ENCODE measurements at places on chromosomes 7 and 10.
A peak's percentile ranks its signal among the peaks of the same experiment; 100 is the strongest.

DNA sequence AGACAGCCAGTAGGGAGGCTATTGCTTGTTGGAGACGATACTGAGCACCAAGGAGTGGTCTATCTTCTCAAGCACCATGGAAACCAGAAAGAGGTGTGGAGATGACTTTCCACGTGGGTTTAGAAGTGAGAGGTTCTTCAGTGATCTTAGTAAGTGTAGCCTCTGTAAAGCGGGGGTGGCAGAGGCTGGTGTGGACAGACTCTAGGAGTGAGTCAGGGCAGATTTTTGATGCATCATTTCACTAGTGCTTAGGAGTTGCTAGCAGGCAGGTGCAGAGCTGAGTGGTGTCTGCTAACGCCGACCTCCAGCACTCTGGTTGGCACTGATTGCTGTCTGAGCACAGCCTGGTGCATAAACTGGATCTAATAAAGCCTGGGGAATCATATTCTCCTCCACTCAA lies 78.4 kb upstream of the ADO start:
- peak; percentile 24 for DNase-seq

GRCh38 chr7:140643416-140643815 lies 2.8 kb upstream of the DENND2A start:
- no peak for DNase-seq

- DNase-seq, result no peak
Observed at GRCh38 chr7:94907811-94908322, 473 bp downstream of the PPP1R9A start.

DNA sequence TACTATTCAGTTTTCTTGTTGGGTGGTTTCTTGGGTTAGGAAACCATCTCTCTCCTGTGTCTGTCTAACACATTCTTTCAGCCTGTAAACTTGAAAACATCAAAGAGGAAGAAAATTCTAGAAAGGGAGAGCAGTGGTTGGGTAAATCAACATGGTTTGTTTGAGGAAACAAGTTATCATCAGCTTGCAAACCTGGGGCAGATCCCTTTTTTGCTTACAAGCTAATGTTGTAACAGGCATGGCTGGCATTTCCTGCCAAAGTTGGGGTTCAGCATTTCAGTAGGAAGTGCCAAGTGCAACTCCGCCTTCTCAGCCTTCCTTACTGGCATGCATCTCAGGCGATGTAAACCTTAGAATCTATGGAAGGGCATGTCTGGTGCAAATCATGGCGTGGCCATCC lies 112.6 kb downstream of the EEPD1 start:
- DNase-seq, result no peak

DNA sequence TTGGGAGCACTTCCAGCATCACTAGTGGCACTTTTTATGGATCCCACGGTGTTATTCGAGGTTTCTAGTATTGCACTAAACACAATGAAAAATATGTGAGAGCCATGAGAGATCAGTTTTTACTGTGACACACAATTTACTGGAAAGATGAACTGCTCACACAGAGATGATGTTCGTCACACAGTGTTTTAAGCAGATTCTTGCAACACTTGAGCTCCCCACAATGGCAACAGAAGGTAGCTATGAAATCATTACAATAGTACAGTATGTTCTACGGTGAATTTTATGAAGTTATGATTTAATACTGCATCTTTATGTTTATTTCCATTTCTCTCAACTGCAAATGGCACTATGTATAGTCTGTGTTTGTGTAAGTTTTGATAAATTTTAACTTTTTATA lies 27.4 kb upstream of the ENTPD1 start:
- no peak for DNase-seq

GRCh38 chr7:33334349-33334748 lies 205.0 kb downstream of the BBS9 start:
- no peak for DNase-seq

DNA sequence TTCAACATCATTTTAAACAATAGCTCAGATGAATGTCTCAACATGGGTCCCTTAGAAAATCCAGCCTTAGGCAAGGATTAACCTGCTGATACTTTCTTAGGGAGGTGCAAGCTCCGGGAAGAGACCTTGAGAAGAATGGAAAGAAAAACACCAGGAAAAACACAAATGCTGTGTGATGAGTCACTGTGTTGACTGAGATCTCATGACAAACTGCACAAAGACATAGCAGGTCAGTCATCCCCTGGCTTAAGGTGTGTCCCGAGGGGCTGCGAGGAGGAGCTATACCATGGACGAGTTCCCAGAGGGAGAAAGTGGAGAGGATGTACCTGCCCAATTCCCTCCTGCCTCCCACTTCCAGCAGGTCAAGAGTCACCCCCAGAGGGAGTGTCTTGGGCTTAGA lies 98.0 kb downstream of the TEX36 start:
- DNase-seq, result no peak

- peak; percentile 17 for DNase-seq
Observed at GRCh38 chr7:65251851-65252620, 121.6 kb upstream of the ZNF92 start.

GRCh38 chr7:42227541-42227935 lies 9.5 kb downstream of the GLI3 start:
- no peak for DNase-seq

DNA sequence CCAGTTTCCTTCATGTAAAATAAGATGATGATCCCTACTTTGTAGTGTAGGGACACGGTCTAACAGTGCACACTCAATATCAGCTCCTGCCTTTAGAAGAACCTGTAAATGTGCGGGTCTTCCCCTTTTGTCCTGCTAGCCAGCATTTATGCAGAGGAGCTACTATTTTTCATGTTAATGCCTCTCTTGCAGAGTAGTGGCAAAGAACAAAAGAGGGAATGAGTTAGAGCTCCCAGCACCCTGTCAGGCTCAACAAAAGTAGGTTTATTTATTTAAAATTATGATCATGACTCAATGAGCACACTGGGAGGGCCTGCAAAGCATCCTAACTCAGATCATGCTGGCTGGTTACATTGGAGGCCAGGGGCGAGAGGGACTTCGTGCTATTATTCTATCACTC lies 414.5 kb upstream of the COBL start:
- DNase-seq, result no peak

- DNase-seq, result no peak
Observed at GRCh38 chr10:33483816-33484190, 149.3 kb upstream of the NRP1 start.

DNA sequence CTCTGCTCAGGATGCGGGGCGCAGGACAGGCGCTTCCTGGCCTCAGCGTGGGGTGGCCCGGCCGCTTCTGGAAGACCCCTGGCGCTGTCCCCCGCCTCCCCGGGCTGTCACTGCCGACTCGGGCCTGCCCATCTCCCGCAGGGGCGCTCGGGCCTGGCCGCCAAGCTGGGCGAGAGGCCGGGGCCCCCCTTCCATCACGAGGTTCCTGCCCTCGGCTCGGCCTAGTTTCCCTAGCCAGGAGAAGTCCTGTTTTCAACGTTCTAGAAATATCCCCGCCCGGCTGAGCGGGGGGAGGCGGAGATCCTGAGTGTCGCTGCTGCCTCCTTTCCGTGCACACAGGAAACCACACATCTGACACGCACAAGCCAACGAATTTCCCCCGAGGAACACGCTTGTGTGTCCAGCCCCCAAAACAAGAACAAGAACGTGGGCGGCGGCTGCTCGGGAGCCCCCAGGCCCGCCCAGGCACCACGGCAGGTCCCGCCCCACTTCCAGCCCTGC lies 33.7 kb downstream of the AP5Z1 start:
- no peak for DNase-seq

- DNase-seq, result no peak
Observed at GRCh38 chr7:28748933-28749584, 209.1 kb downstream of the TRIL start.

- DNase-seq, result no peak
Observed at GRCh38 chr7:128000854-128001265, 30.4 kb downstream of the LRRC4 start.

DNA sequence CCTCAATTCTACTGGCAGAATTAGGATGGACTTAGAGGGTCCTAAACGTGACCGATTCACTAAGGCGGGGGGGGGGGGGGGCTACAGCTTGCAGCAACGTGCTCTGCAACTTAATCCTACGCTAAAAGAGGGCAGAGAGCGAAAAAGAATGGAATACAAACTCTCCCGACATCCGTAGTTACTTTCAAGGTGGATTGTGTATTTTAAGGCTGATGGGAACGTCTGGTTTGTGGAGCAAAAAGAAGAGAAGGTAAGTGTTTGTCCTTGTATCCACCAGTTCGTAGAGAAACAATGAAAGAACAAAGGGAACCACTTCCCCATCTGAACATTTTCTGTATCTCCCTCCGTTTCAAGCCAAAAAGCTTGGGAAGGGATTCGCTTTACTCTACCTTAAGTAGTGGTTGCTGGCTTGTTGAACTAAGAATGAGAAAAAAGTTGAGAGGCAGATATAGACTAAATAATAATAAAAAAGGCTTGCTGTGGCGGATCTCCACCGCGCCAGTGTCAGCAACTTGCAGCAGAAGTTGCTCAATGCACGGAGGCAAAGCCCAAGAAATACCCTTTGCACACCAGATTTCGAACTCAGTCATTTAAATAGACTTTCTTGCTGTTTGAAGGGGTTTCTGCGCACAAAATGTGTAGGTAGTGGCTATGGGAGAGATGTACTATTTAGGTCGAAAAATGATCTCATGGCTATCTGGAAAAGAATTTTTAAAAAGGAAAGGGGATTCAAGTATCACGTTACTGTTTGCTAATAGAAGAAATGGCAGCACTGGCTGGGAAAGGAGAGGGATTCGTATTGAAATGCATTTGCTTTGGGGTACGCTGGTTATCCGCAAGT lies 736 bp downstream of the SKIDA1 start:
- no peak for DNase-seq

DNA sequence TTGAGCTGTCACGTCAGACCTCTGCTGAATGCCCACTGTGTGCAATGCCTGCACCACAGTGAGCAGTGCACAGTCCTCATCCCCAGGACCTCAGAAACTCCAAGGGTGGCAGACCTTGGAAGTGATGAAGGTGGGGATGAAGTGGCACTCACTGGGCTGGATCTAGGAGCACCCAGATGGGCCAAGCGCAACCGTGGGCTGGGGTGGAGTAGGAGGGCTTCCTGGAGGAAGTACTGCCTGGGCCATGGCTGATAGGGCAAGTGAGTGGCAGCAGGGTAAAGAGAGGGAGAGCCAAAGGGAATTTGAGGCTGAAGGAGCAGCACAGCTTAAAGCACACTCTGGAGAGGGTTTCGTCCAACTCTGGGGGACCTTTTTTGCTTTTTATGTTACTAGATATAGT lies 52.3 kb downstream of the RBM20 start:
- no peak for DNase-seq

DNA sequence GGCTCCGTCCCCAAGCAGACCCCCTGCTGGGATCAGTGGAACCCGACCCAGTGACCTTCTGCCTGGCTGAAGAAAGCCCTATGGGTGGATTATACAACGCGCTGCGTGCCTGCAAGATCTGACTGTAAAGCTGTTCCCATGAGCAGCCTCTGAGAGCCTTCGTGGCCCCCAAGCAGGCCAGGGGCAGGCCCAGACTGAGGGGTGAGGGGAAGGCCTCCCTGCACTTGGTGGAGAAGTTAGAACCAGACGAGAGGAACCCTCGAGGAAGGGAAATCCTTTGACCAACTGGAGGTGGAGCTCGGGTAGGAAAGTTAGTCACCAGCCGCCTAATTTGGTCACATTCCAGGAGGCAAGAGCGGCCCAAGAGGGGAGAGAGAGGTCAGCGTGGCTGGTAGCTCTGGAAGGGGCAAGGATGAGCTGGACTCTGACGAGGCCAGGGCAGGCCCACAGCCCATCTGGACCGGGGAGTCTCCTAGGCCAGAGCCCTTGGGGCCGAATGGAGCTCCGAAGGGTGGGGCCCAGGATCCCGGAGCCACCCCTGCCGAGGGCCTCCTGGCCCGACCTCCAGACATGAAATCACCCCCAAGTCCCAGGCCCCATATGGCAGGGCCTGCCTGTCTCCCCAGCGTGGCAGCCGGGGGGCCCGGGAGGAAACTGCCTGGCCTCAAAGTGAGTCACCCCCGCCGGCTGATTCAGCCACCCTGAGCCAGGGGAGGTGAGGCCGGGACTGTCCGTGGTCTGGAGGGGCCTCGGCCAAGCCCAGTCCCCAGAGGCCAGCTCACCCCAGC lies 23.3 kb upstream of the PDGFA start:
- no peak for DNase-seq

- peak; percentile 49 for DNase-seq
Observed at GRCh38 chr7:6530626-6531491, 20.4 kb downstream of the GRID2IP start.

GRCh38 chr7:149430192-149430591 lies 30.7 kb downstream of the ZNF777 start:
- DNase-seq, result no peak

- DNase-seq, result no peak
Observed at GRCh38 chr10:100894033-100894432, 18.7 kb upstream of the SLF2 start.

- peak; percentile 84 for DNase-seq
Observed at GRCh38 chr10:128211953-128212727, 85.9 kb upstream of the MKI67 start.

GRCh38 chr10:123885406-123886170 lies 6.0 kb downstream of the CPXM2 start:
- DNase-seq, result no peak

- no peak for DNase-seq
Observed at GRCh38 chr10:85610381-85611092, 756.1 kb downstream of the GRID1 start.

- no peak for DNase-seq
Observed at GRCh38 chr10:117926491-117926890, 120.2 kb downstream of the RAB11FIP2 start.

DNA sequence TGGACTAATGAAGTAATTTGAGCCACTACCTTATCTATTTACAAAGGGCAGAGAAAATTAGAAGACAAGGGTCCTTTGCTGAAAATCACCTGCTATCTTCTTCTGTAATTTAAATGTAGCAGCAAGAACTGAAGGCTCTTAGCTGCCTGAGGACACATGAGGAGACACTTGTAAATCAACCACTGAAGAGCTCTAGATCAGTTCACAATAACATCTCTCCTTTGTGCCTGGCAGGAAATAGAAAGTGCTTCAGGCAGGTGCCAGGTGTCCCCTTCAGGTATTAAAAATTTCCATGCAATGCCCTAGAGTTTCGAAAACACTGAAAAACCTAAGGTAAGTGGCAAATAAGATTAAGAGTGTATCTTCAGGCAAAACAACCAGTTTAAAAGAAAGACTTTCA lies 474.6 kb downstream of the GRM8 start:
- DNase-seq, result no peak

- no peak for DNase-seq
Observed at GRCh38 chr7:111528331-111528730, 34.0 kb downstream of the IMMP2L start.

GRCh38 chr7:133576612-133577168 lies 323.8 kb downstream of the EXOC4 start:
- DNase-seq, result no peak
